Subcutaneous preadipocyte (primary cell): ENCODE measurements at places on chromosomes 12 and 14. TPM values are rescaled to one million over a fixed set of nuclear protein-coding genes. Genes with fewer than 3 reads are reported as not detected.

TEX52 gene
- not detected in 2 replicates for total RNA-seq

DNAJC22 gene
- total RNA-seq, result 0.20 TPM in 1 of 2 replicates, not detected in the other

DGLUCY gene
- 50.3 and 53.2 TPM in 2 replicates for total RNA-seq

L3HYPDH gene
- 50.4 and 52.9 TPM in 2 replicates for total RNA-seq

DPPA3 gene
- not detected in 2 replicates for total RNA-seq

SSTR1 gene
- total RNA-seq, result under 0.01 TPM in 2 replicates

PTPRQ gene
- 2.2 and 4.9 TPM in 2 replicates for total RNA-seq

SCARB1 gene
- total RNA-seq, result 26.8 and 40.7 TPM in 2 replicates

LRRC9 gene
- total RNA-seq, result under 0.01 TPM in 1 of 2 replicates, not detected in the other

ATL1 gene
- total RNA-seq, result 2.0 and 5.5 TPM in 2 replicates
